ENCODE measurements at places on chromosomes 6 and 20.
A peak's percentile ranks its signal among the peaks of the same experiment; 100 is the strongest.

DNA sequence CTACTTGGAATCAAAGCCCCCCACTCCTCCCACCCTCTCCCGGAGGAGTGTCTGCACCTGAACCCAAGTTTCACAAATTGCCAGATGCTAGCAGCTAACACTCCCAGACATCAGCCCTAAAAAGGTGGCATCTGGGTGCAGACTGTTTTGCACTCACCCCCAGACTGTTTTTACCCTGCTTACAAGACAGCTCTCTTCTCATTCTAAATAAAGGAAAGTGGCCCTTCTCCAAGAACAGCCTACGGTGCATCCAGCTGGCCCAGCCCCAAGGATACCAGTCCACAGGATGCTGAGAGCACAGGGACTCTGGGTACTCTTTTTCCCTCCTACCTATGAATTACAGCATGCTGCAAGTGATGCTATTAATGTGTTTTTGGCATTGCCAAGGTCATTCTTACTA, 842.0 kb upstream of the FLRT3 start:
- DNase-seq = no peak

DNA sequence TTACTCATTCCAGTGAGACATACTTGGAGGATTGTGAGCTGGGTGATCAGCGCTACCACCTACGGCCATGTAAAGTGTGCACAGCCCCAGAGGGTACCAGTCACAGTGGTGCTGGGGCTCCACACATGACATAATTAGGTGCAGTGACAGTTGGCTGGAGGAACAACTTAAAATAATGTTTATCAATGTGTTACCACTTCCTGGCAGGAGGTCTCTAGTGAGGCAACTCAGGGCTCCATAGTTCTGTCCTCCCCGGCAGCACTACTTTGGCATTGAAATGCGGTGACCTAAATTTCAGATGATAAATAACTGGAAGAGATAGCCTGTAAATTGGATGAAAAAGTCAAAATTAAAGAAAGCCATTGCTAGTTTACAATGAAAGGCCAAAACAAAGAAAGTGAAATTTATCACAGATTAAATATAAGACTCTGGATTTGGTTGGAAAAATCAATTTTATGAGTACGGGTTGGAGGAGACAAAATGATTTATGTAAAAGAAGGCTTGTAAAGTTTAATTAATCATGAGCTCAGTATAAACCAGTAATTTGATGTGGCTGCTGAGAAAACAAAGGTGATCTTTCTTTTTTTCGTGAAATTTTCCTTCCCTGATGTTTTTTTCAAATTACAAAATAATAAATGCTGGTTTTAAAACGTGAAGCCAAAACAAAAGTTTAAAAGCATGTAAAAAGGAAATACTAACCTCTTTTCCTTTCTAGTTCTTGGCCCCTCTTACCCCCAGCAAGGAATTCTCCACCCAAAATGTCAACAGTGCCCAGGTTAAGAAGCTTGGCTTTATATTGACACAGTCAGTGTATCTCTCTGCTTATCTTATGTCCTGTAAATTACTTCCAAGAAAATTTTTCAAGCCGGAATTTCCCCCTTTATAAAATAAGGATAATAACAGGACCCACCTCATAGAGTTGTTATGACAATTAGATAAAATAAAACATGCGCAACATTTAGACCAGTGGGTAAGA, 126.7 kb upstream of the NOX3 start:
- DNase-seq = no peak

DNA sequence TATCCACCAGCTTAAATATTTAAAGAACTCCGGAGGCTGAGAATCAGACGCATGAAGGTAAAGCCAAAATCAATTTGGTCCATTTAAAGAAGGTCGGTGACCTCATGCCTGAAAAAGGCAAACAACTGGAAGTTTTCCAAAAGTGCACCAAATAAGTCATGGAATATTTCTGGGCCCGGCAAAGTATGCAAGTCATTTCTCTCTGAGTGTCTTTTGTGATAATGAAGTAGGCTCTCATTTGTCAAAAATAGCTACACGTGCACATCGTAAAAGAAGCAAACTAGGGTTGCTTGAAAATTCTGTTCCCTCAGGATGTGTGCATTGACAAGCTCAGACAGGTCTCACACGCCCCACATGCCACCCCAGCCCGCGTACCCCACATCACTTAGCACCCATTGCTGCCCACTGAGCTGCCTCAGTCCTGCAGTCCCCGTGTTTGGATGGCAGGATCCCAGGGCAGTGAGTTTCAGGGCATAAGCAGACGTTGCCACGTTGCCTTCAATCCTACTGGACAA, 20.5 kb upstream of the PYGB start:
- no peak for DNase-seq

- DNase-seq = no peak
Observed at GRCh38 chr20:62768551-62769287, 27.6 kb upstream of the MRGBP start.

DNA sequence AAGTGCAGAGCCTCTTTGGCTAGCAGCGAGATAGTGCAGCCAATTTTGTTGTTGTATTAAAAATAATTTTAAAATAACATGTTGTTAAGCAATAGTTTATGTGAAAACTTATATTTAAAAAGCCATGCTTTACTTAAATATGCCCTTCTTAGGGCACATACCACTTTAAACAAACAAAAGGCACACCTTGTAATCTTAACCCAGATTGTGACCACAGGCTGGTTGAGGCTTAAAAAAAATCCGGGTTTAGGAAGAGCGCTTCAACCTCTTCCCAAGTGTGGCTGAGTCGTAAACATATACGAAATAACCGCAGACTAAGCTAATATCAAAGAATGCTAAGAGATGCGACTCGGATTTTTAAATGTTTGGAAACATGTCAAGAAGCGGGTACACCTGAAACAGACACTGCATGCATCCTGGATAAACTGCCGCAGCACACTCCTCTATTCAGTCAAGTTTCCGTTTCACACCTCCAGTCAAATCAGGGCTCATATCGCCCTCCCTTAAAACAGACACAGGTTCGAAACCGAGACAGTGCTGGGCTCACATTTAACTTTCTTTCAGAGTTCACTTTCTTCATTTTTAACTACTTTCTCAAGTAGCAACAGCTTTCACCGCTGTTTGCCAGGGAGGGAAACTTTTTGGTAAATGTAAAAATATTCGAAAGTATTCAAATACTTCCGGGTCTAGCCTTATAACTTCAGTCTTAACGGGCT, 1.5 kb downstream of the DEK start:
- DNase-seq = peak; percentile 30

DNA sequence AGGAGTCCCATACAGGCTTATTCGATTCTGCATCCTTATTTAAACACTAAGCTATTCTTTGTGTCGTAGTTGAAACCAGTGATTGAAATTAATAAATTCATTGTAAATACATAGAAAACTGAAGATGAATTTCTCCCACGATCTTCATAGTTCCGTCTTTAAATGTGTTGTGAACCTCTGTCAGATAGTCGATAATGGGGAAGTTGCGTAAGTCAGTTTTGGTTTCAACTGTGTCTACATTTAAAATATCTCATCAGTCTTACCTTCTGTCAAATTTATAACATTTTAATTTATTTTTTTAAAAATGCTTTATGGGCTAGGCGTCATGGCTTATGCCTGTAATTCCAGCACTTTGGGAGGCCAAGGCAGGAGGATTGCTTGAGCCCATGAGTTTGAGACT, 12.7 kb downstream of the STX11 start:
- no peak for DNase-seq
